ENCODE measurements at places on chromosomes 11 and 22.
A peak's percentile ranks its signal among the peaks of the same experiment; 100 is the strongest.

DNA sequence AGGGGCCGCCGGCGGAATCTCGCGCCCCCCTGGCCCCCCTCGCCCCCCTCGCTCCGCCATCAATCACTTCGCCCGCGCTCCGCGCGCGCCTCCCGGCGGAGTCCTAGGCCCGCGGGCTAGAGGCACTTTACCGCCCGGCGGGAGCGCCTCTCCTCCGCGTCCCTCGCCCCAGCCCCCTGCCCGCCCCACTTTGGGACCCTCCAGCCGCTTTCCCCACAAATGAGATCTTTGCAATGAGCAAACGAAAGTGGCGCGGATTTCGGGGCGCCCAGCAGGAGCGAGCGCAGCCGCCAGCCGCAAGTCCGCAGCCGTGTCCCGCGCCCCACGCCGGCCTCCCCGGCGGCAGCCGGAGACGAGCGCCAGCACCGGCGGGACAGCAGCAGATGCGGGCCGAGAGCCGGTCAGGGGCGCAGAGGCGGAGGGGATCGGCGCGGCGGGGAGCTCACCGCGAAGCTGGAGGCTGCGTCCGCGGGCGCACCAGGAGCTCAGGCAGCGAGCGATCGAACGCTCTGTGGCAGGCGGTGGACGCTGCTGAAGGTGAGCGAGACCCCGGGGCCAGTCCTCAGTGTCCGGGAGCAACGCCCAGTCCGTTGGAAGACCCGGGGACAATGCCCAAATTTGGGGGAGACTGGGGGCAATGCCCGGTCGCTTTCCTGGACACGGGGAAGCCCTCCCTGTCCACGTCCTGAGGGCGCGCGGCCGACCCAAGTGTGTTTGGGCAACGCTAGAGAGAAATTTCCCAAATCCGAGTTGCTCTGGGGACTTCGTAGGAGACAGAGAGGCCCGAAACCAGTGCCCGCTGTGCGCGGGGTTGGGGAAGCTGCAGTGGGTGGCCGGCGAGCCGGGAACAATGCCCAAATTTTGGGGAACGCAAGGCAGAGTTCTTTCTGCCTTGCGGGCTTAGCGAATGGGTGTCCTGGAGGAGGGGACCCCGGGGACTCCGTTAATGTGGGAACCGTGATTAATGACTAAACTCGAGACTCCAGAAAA is 1.5 kb upstream of the IGF2 start:
- peak; percentile 17 for DNase-seq

DNA sequence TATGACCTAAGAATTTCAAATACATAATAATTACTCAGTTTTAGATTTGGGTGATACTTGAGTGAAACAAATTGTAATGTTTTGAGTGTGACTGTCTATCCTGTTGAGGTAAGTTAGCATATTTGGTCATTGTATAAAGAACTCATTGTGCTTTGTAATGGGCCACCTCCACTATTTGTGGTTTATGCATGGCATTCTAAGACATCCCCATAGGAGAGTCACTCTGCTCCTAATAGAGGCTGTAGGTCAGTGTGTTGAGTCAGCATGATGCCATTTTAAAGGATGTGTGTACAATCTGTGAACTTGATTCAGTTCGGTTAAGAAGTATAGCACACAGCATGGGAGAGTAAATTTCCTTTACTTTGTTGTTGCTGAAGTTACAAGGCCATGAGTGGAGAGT is 1112.4 kb downstream of the JRKL start:
- no peak for DNase-seq

DNA sequence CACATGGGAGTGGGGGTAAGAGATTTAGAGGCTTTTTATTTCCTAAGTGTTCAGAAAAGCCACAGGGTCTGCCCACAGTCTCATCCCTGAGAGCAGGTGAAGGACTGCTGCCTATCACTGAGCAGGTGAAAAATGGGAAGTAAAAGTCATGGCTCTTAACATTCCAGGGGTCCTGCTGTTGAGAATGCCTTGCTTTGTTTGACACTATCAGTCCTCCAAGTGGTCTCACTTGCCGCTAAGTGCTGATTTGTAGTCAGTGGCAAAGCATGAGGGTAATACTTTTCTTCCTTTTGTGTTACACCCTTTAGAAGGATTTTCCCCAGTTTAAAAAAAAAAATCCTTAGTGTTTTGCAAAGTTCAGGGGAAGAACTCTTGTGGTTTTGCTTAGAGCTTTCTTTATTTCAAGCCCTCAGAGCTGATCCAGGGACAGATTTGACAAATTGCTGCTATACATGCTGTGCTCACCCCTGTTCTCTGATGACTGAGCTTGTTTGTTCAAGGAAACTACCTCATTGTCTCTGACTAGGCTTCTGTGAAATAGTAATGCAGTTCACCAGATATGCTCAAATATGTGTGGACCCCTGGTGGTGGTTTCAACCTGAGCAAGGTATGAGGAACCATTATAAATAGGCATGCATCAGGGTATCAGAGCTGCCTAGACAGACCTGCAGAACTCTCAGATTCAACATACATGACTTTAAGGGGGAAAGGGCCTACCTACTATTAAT is 141.0 kb downstream of the ARHGAP42 start:
- peak; percentile 0 for DNase-seq

GRCh38 chr22:46027211-46028105 is 50.5 kb upstream of the WNT7B start:
- no peak for DNase-seq

DNA sequence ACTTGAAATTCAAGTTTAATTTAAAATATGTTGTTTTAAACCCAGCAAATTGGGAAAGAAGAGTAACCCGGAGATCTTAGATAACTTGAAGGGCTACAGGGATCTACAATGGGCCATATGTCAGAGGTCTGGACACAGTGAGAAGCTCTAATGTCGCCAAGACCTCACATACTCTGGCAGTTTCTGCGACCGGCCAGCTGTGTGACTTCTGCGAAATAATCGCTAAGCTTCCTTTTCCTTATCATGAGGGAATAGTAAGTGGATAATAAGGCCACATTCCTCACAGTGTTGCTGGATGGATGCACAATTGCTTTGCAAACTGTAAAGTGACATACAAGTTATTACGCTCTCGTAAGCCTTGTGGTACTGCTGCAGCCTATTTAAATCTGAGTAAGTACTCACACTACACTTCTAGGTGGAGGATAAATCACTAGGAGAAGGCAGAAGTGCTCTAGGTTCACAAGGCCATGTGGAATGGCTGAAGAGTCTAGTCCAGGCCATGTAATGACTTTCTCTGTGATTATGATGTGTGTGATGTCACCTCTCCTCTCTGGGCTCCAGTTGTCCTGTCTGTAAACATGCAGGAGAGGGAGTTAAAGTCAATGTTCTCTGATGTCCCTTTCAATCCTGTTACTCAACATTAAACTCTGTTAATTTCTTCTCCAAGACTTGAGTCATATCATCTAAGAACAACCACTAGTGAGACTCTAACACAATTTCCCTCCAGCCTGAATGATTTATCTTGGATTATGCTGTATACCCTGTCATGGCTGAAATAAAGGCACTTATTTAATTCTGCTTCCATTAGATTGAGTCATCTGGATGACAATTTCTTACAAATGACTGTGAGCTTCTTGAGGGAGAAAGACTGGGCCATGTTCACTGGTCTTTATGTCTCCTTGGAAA is 192.6 kb upstream of the NARS2 start:
- no peak for DNase-seq

GRCh38 chr11:106017093-106017492 is 4.9 kb downstream of the MSANTD4 start:
- DNase-seq = no peak

DNA sequence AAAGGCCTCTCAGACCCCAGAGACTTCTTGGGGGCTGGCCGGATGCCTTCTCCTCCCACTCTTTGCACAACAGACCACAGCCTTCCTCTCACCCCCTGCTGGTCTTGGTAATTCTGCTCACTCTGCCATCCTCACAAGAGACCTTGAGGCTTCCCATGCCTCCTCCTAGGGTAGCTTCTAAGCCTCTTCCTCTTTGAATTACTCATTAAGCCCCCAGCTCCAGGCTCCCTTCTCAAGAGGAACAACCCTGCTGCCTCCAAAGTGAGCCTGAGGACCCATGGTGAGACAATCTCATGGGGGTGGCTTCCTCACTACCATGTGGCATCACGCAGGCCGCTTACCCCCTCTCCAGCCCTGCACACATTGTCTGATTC is 184.6 kb upstream of the SYT13 start:
- DNase-seq = no peak

GRCh38 chr11:111119751-111120150 is 125.8 kb upstream of the POU2AF2 start:
- no peak for DNase-seq

DNA sequence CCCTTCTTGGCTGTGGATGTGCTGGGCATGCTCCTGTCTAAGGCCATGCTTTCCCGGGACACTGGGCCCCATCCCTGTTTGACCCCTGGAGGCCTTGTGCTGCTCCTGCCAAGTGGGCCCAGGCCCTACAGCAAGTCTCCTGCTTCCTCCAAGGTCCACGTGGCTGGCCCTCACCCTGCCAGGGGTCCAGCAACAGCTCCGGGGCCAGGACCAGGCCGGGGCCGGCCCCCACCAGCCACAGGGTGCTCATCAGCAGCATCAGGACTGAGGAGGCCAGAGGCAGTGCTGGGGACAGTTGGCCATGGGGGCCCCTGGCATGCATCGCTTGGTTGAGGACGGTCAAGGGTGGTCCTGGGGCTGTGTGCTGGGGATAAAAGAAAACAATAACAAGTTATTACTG is 2.5 kb downstream of the RHBDD3 start:
- DNase-seq = no peak

DNA sequence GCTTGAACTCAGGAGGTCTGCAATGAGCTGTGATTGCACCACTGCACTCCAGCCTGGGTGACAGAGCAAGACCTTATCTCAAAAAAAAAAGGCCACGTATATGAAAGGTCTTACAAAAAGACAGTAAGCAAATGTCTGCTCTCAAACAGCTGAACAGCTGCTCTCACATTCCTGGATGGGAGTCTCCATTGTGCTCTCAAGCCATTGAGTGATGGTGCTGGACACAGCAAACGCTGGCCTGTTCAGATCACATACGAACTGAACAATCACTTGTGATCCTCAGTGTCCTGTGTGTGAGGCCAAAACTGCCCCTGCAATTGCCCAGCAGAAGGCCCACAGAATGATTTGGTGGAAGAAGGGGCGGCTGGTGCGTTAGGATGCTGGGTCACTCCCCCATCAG is 34.4 kb upstream of the YWHAH start:
- no peak for DNase-seq

- no peak for DNase-seq
These were observed 15.0 kb upstream of the FGF3 start for GRCh38 chr11:69834251-69834650.

DNA sequence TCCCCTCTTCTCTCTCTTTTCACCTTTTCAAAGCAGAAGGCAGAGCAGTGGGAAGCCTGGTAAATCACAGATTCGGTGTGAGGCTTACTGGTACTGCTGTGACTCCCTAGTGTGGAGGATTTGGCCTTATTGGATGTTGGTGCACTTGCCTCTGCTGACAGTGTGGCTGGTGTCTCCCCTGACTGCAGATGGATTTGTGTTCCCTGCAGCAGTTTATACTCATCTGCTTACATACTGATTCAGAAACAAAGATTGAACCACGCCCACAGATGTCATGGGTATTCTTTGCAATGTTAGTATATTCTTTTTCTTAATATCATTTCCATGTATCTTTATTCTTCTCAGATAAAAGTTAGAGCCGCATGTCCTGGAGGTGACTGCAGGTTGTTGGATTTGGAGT is 26.8 kb upstream of the GRIK4 start:
- DNase-seq = no peak

GRCh38 chr11:16891964-16892363 is 122.2 kb downstream of the PLEKHA7 start:
- DNase-seq = no peak

- peak; percentile 32 for DNase-seq
These were observed 1.5 kb downstream of the DGKZ start for GRCh38 chr11:46348566-46349401.

DNA sequence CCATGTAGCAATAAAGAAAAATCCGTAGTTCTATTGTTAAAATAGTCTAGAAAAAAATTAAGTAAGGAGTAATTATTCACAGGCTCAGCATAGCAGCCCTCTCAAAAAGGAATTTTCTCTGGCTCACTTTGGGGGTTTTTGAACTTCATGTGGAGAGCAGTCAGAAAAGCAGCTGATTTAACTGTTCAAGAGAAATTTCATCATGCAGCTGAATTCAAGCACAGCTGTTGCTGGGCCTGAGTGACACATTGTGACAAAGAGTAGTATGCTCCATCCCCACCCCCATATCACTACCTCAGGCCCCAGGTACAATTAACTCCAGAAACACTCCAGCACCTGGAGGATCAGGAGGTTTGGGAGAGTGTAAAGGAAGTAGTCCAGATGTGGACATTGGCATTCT is 272.1 kb downstream of the FAM76B start:
- no peak for DNase-seq

DNA sequence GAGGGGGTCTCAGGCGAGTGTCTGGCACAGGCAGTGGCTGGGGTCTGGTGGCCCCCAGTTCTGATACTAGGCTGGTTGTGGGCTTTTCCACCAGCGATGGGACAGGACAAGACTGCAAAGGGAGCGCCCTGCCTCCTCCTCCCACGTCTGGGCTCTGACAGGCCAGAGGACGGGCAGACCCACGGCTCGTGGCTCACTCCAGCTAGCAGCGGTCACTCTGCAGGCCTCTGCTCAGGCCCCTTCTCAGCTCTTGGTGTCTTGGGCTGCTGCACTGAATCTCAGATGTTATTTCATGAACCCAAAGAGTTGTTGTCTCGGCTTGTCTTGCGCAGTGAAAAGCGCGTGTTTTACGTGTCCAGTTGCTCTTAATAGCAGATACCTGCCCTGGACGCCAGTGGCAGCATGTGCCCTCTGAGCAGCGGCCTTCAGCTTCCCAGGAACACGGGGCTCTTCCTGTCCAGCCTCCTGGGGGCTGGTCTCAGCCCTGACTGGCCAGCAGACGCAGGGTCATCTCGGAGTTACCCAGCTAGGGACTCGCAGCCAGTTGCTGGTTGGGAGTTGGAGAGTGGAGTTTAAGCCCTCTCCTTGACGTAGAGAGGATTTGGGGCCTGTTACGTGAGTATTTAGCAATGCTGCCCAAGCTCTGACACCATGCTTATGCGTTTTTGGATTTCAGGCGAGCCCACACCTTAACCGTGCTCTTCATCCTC is 9.6 kb downstream of the PTDSS2 start:
- no peak for DNase-seq

DNA sequence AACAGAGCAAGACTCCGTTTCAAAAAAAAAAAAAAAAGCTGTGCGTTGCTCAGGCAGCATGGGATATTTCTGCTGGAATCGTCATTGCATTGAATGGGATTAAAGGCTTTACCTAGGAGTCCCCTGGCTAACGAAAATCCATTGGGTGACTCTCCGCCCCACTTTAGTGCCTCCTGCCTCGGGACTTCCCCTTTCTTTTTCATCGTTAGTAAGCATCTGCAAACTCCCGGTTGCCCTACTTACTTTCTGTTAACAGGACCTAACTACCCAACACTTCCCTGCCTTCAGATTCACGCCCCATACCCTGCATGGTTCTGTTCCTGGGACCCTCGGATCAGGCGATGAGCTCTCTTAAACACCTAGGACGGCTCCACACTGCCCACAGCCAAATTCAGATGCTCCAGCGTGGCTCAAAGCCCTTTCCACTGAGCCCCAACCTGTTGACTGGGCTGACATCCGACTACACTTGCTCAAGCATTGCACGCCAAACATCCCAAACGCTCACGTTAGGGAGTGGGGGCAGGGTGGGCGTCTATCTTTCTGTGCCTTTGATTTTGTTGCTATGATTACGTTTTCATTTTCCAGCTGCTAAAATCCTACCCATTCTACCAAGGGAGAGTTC is 143.8 kb downstream of the ST3GAL4 start:
- DNase-seq = no peak

Measured in T-helper 2 cell (primary cell).